Astrocyte (in vitro differentiated cells and primary cell): ENCODE measurements at places on chromosomes 1 and 21. TPM values are rescaled to one million over a fixed set of nuclear protein-coding genes. Genes with fewer than 3 reads are reported as not detected.
A peak's percentile ranks its signal among the peaks of the same experiment; 100 is the strongest.

Gene CYP4A22
- total RNA-seq, result not detected in 2 replicates

DNA sequence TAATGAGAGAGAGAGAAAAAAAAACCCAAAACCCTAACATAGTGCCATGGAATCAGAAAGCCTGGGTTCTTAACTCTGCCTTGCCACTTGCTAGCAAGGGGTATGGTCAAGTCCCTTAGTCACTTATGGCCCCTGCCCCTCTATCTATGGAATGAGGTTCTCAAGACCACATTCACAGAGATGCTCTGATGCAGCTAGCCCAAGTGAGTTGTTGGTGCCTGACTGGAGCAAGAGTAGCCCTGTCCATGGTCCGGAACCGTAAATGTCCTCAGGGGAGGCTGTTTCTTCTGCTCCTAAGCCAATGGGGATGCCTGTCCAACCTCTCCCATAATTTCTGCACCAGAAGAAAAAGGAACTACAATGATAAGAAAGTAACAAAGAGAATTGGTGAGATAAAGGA, 56.8 kb downstream of the CSMD2 start:
- DNase-seq, result no peak

GRCh38 chr21:41509733-41510132, 1.8 kb upstream of the TMPRSS2 start:
- DNase-seq, result no peak

DNA sequence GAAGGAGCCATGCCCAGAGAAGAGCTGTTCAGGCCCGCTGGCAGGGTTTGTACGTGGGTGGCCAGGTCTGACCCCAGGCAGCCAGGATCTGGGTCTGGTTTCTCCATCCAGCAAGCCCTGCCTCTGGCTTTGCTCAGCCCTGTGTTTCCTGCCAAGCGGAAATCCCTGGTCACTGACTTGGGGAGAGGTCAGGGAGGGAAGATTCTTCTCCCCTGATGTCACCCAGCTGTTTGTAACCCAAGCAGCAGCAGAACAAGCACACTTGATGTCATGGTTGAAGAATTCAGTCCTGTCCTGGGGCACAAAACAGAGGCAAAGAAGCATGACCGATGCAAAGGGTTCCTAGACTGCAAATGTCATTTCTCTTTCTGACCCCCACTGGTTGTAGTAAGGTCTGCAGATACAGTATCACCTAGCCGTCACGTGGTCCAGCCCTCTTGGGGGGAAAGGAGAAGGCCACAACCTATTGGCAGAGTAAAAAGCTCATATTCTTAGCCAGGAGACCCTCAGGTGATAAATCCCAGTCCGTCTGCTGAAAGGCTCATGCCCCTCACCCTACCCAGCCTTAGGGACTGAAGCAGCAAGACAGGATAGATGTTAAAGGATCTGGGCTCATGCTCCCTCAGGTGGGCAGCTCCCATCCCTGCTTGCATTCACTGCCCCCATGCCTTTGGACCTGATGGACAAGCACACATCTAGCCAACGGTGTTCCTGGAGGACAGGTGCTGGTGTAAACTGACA, 120.9 kb downstream of the SYT2 start:
- peak; percentile 99 for DNase-seq

Gene BMP8B
- 0.16 TPM in 1 of 2 replicates, not detected in the other for total RNA-seq

Gene FLG
- 2.8 and 4.4 TPM in 2 replicates for total RNA-seq

DNA sequence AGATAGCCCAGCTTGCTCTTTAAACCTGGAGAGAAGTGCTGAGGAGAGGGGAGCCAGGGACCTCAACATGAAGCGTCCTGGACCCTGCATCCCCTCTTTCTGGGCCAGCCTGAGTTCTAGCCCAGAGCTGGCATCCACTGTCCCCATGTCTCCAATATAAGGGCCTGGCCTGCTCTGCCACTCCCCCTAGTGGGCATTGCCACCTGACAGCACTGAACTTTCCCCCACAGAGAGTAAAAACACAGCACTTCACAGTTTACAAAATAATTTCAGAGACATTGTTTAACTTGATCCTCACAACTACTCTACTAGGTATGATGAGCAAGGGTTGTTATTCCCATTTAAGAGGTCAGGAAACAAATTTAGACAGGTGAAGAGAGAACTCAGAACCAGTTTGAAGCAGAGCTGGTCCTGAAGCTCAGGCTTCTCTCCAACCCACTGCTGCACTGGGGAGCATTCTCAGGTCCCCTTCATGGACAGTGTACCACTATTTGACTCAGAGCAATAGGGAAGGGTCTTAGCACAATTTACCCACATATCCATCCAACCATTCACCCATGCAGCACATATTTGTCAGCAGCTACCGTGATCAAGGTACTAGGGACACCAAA, 151.2 kb downstream of the DMRTA2 start:
- DNase-seq, result no peak

Gene GNAT2
- total RNA-seq, result not detected in 2 replicates

- DNase-seq, result no peak
Measured at GRCh38 chr21:26832546-26832945, 12.7 kb downstream of the ADAMTS1 start.

- no peak for DNase-seq
Measured at GRCh38 chr1:168466714-168467131, 77.1 kb downstream of the XCL2 start.

Gene JTB
- total RNA-seq, result 103 TPM in 2 replicates

Gene TLR5
- 1.1 and 1.2 TPM in 2 replicates for total RNA-seq

DNA sequence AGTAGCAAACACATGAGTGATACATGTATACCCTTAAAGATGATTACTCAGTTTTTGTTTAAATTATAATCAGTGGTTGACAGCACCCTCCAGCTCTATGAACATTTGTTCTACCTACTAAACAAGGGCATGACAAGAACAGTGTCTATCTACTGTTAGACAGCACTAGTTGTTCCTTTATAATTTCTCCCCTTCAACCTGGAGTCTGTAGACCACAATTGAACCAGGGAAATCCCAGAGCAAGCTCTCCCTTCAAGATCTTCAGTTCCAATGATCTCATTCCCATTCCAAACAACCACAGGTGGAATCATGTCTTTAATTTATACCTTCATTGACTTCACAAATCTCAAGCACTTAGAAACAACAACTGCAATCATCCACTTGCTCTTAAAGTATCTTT, 216.1 kb downstream of the HHIPL2 start:
- peak; percentile 69 for DNase-seq

Gene IL20
- not detected in 2 replicates for total RNA-seq

Gene FMO1
- not detected in 2 replicates for total RNA-seq

- no peak for DNase-seq
Measured at GRCh38 chr1:51843948-51844347, 34.6 kb downstream of the NRDC start.

DNA sequence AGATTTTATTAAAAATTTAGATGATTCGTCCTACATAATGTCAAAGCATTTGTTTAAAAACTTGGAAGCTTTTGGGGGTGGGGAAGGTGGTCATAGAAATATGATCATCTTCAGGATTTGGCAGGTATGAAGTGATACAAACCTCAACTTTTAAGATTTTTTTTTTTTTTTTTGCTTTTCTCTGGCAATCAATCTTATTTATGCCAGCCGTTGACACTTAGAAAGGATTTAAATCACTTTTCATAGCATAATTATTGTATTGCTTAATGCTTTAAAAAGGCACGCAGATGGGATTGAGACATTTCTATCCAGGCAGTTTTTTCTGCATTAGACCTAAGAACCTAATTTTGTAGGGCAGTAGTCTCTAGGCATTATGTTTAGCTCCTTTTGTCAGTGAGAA, 19.7 kb downstream of the MRPS6 start:
- no peak for DNase-seq

DNA sequence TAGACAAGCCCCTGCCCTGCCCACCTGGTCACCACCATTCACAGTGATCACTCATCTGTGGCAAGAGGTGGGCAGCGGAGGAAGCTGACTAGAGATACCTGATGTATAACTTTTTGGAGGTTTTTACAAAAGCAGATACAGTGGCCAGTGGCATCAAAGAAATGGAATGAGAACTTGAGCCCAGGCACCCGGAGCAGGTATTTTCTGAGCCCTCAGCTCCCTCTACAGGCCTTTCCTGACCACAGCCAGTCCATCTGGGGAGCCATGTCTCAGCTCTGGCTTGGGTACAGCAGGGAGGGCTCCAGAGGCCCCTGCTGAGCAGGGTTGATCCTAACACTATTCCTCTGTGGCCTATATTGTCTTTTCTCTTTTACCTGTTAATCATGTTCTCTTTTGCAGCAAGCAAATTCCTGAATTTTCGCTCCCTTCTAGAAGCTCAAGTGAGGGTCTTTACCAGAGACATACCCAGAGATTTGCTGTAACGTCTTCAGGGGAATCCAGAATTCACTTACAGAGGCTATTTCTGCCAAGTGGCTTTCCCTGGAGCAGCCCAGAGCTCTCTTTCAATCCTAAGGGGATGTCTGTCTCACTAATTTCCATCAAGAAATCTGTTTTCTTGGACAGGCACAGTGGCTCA, 27.3 kb downstream of the GPR157 start:
- peak; percentile 43 for DNase-seq

- DNase-seq, result no peak
Measured at GRCh38 chr1:158290321-158290844, 660 bp downstream of the CD1C start.

DNA sequence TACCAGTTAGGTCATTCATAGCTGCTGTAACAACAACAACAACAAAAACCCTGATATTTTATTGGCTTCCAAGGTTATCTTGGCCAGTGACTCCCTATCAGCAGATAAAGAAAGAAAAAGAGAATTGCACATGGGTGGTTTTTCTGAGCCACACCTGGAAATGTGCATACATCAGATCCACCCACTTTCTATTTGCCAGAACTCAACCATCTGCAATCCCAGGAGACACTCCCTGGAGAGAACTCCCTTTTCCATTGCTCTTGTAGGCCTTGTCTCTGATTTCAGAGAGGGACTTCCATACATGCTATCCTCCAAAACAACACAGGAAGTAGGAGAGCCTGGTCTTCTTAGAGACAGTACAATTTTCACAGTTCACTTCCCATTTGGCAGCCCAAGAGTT, 74.9 kb upstream of the ZC3H11B start:
- no peak for DNase-seq
